Mucosa of gallbladder (tissue), 1 donor: ENCODE measurements at places on chromosomes 1 and 21.

DNA sequence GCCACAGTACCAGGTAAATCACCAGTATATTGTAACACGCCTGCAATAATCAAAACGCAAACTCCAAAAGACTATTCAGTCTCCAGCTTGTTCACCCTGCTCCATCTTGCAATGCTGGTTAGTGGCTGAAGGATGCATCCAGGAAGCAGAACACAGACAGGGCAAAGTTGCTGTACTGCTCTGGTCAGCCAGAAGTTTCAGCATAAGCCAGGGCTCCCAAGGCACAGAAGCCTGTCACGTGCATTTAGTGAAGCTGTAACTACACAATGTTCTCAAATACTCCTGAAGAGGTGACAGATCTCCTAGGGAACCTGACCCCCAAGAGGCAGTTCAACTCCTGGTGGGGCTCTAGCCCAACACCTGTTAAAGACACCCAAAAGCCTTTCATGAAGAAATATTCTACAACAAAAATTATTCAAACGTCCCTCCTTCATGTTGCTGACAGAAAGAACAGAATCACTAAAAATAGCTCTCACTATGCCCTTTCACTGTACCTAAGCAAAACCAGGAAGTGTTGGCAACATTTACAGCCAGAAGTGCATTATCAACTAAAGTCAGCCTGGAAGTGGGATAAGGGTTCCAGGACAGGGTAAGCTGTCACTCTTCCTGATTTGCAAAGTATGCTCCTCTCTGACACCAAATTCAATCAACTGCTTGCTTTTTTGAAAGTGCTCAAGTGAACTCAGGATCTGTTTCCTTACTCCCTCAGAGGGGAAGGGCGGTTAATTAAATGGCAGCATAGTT is 52.1 kb downstream of the SLC35D1 start:
- no peak for DNase-seq

GRCh38 chr1:40679165-40679953 is 12.1 kb upstream of the NFYC start:
- DNase-seq: no peak

- DNase-seq: no peak
Measured at GRCh38 chr1:151661751-151662150, 49.9 kb downstream of the SNX27 start.

GRCh38 chr1:157113631-157114030 is 14.0 kb upstream of the ETV3L start:
- DNase-seq: no peak

- peak; percentile 43 for DNase-seq
Measured at GRCh38 chr1:243490748-243491686, 235.2 kb downstream of the SDCCAG8 start.

GRCh38 chr1:61490924-61491323 is 234.0 kb downstream of the TM2D1 start:
- DNase-seq: no peak

GRCh38 chr1:63651161-63651701 is 58.0 kb downstream of the PGM1 start:
- DNase-seq: no peak
